ENCODE measurements at places on chromosomes 2 and 18. TPM values are rescaled to one million over a fixed set of nuclear protein-coding genes. Genes with fewer than 3 reads are reported as not detected.

DNA sequence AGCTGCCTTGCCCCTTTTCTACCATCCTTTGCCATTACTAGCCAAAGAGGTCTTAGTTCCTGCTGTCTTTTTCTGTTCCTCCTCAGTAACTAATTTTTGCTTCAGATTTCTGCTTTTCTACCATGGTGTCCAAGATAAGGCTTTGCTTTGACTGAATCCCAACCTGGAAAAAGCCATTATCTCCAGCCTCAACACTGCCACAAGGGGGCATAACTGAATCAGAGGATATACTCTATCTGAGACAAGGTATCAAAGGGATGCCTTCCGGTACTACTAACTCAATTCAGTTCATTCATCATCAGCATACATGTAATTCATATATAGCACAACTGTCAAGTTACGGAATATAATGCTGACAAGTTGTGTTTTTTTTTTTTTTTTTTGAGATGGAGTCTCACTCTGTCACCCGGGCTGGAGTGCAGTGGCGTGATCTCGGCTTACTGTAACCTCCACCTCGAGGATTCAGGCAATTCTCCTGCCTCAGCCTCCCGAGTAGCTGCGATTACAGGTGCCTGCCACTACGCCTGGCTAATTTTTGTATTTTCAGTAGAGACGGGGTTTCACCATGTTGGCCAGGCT is 11.4 kb downstream of the OSGEPL1 start:
- H3K27ac ChIP-seq, result no peak overlapping the region
- no peak overlapping the region for H3K4me3 ChIP-seq
- H3K36me3 ChIP-seq, result no peaks in the 10 kb centered on the region
- H3K27me3 ChIP-seq, result no peaks in the 10 kb centered on the region
- DNase-seq, result peak; percentile 77

GRCh38 chr2:124798551-124798950 is 773.5 kb downstream of the CNTNAP5 start:
- no peak overlapping the region for H3K4me3 ChIP-seq
- H3K27me3 ChIP-seq, result no peaks in the 10 kb centered on the region
- no peaks in the 10 kb centered on the region for H3K4me1 ChIP-seq
- no peaks in the 10 kb centered on the region for H3K36me3 ChIP-seq
- H3K27ac ChIP-seq, result no peak overlapping the region

- H3K36me3 ChIP-seq, result no peaks in the 10 kb centered on the region
- no peak overlapping the region for H3K27ac ChIP-seq
- no peak overlapping the region for H3K4me3 ChIP-seq
- H3K27me3 ChIP-seq, result no peaks in the 10 kb centered on the region
Observed at GRCh38 chr18:4586731-4587130, 131.6 kb upstream of the DLGAP1 start.

The L3MBTL4 gene
- 0.85 TPM for total RNA-seq

- H3K27me3 ChIP-seq, result peaks cover 42% of the 10 kb centered on the region
- no peak for DNase-seq
- no peak overlapping the region for H3K27ac ChIP-seq
- no peaks in the 10 kb centered on the region for H3K36me3 ChIP-seq
- H3K4me1 ChIP-seq, result peaks cover 8% of the 10 kb centered on the region
- no peak overlapping the region for H3K4me3 ChIP-seq
Observed at GRCh38 chr18:74582642-74583041, 15.0 kb upstream of the ZNF407 start.

- no peaks in the 10 kb centered on the region for H3K27me3 ChIP-seq
- peak overlapping the region; percentile 90 for H3K4me3 ChIP-seq
- H3K4me1 ChIP-seq, result peaks cover 26% of the 10 kb centered on the region
Observed at GRCh38 chr2:177393203-177393755, 706 bp downstream of the AGPS start.

The LOXHD1 gene
- 0.17 TPM for total RNA-seq

The SCYGR7 gene
- not detected for total RNA-seq

The SCN7A gene
- total RNA-seq, result 0.42 TPM

The TMEM163 gene
- 1.1 TPM for total RNA-seq

All from GM23338 (cell line).